ENCODE measurements at places on chromosomes 1 and 21.

- no peak for DNase-seq
Observed at GRCh38 chr1:231629132-231629531, 2.5 kb downstream of the DISC1 start.

GRCh38 chr1:198598796-198599321 is 40.0 kb upstream of the PTPRC start:
- no peak for DNase-seq

GRCh38 chr1:157114183-157115121 is 14.8 kb upstream of the ETV3L start:
- no peak for DNase-seq

DNA sequence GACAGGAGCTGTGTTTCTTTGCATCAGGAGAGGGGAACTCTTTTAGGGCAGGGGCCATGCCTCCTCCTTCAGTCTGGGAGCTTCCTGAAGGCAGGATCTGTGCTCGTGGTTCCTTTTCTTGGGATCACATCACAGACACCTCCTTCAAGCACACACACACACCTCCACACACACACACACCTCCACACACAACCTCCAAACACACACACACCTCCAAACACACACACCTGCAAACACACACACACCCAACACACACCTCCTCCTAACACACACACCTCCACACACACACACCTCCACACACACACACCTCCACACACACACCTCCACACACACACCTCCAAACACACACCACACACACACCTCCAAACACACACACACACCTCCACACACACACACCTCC is 10.5 kb downstream of the LGR6 start:
- DNase-seq: no peak

DNA sequence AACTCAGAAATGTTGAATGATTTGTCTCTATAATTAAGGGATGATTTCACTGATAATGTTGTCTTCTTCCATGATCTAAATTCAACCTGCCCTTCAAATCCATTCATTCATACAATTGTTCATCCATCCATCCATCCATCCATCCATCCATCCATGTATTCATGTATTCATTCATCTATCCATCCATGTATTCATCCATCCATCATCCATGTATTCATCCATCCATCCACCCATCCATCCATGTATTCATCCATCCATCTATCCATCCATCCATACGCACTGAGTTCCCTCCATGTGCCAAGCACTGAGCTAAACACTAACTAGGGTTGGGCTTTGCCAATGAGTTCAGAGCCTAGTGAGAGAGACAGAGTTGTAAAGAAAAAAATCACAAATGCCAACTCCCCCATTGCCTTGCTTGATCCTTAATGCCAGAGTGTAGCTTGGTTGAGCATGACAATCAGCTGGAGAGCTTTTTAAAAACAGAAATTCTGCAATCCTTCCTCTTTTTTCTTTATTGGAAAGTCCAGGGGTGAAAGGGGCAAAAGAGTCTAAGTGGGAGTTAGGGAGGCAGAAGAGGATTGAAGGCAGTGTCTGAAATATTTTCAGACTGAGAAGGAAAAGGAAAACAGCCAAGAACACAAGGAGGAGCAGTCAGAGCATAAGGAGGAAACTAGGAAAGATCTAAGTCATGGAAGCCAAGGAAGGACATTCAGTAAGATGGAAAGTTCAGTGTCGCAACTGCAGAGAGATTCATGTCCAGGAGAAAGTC is 92.4 kb upstream of the ERG start:
- DNase-seq: no peak

- no peak for DNase-seq
Observed at GRCh38 chr1:12798911-12799310, 7.7 kb downstream of the PRAMEF1 start.

- DNase-seq: no peak
Observed at GRCh38 chr1:169565335-169566271, 20.7 kb downstream of the F5 start.

DNA sequence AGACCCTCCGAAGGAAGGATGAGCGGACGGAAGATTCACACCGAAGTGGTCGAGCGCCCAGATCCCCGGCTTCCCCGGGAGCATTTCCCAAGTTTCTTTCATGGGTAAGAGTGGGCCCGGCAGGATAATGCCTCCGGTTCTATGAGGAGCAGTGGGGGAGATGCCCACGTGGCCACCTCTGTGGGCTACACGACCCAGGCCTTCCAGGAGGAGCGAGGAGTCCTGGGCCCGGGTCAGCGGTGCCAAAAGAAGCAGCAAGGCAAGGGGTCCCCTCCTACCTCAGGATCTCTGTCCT is 7.9 kb upstream of the NBPF11 start:
- DNase-seq: no peak

GRCh38 chr1:241482761-241483250 is 36.7 kb downstream of the FH start:
- no peak for DNase-seq

GRCh38 chr21:27681038-27681437 is 714.1 kb upstream of the ADAMTS5 start:
- no peak for DNase-seq

DNA sequence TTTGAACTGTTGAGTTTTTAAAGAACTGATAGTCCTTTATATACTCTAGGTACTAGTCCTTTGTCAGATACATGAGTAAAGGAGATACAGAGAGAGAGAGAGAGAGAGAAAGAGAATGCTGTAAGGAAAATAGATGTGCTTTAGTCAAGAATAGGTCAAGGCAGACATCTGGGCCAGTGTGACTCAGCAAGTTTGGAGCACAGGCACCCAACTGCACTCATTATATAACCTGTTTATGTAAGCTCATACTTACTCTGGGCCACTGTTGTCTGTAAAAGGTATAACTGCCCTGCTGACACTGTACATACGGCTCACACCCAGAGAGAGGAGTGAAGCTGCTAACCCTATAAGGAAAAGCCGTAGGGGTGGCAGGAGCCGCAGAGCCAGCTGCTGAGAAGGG is 32.2 kb upstream of the AKT3 start:
- no peak for DNase-seq

GRCh38 chr21:17866590-17866989 is 47.4 kb upstream of the C21orf91 start:
- DNase-seq: no peak

Data from stimulated activated CD8-positive, alpha-beta memory T cell treated with anti-CD3 and anti-CD28 coated beads, Interleukin-15, amount 100 ng/mL, for 48 hours (primary cell).